Cardiac septum (tissue), 1 donor: ENCODE measurements at places on chromosomes 7 and 10. TPM values are rescaled to one million over a fixed set of nuclear protein-coding genes. Genes with fewer than 3 reads are reported as not detected.

DNA sequence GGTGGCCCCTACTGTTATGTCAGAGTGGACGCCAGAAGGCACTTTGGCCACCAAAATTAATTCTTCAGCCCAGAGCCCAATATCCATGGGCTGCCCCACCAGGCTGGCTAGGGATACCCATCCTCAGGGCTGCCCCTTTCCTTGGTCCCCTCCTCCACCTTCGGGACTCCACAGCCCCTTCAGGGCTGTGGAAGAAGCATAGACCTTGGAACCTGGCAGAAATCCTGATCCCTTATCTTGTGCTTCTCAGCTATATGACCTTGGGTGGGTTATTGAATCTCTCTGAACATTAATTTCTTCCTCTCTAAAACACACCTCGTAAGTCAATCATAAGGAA lies 499 bp upstream of the TMUB1 start:
- DNase-seq, result no peak

DNA sequence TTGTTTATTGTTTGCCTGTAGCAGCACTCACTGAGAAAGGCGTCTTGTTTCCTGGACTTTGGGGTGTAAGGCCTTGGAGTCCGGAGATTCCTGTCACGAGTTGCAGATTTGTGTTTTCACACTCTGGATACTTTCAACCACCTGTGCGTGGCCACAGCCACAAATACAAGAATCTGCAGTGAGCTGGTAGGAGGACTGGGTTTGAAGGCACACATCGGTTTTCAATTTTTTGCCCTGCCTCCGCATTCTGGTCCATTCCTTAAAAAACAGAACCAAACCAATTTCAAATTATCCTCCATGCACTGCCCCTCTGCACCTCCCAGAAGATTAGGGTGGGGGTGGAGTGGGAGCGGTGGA lies 619 bp downstream of the EXOC4 start:
- DNase-seq, result no peak

DNA sequence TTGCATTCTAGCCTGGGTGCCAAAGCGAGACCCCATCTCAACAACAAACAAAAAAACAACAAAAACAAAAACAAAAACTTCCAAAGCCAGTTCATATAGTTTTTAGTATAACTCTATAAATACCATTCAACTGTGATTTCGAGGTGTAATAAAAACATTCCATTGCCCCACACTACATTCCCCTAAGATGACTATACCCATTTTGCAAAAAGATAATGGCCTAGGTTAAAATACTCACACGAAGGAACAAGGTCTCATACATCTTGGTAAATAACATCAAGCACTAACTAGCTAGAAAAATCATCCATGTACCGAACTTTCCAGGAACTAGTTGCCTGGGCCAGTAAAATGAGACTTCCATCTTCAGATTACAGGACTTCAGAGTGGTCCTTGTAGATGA lies 55.4 kb downstream of the GLI3 start:
- no peak for DNase-seq

GRCh38 chr7:150311146-150311545 lies 12.0 kb upstream of the LRRC61 start:
- DNase-seq, result no peak

DNA sequence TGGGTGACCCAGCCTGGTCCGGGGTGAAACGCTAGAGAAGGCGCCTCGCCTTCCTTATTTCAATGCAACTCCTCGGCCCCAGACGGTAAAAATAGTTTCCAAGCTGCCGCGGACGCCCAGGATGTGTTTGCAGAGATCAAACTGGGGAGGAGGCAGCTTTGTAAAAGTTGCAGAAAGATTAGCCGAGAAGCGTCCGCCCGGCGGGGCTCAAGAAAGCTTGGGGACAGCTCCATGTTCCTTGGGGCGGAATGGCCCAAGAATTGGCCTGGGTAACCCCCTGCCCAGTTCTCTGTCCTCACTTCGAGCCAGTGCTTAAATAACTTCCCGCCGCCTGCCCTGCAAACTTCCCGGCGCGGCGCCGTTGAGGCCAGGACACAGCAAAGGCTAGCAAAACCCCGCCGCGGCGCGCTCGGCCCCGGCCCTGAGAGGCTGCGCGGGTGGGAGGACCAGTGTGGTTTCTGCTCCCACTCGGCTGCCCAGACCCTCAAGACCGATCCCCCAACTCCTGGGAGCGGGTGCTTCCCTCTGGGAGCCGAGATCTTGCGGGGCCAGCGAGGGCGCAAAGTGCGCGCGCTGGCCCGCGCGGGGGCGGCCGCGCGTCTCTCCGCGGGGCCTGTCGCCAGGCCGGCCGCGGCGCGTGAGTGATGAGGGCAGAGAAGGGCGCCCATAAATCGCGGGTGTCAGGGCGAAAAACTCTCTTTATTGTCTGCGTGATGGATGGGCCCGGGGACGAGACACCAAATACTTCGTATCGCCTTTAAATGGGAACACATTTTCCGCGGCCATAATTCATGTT lies 6.3 kb upstream of the ZNF503 start:
- no peak for DNase-seq

Gene KLF14
- not detected for total RNA-seq
